ENCODE measurements at places on chromosomes 6 and 20.

GRCh38 chr6:121630716-121631115 lies 195.3 kb downstream of the GJA1 start:
- DNase-seq, result no peak

- no peak for DNase-seq
Measured at GRCh38 chr20:56439771-56440291, 27.8 kb downstream of the CASS4 start.

DNA sequence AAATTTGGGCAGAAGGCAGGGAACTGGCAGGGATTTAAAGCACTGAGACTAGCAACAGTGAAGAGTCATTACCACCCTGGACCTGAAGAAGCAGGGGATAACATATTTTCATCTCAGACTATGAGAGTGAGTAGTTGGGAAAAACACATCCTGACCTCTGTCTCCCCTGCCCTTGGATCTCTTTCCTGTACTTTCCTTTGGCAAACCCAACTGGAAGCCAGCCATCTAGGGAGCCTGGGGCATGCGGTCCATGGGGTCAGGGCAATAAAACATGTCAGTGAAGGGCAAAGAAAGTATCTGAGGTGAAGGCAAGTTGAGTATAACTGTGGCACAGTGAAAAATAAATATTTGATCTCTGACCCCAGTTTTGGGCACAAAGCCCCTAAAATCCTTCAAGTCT lies 698.2 kb downstream of the DOK5 start:
- DNase-seq, result no peak

GRCh38 chr6:167711768-167712730 lies 114.7 kb upstream of the AFDN start:
- no peak for DNase-seq

GRCh38 chr6:38933426-38933825 lies 115.2 kb upstream of the GLP1R start:
- DNase-seq, result no peak

- no peak for DNase-seq
Measured at GRCh38 chr6:35410131-35410530, 42.0 kb upstream of the FANCE start.

- DNase-seq, result no peak
Measured at GRCh38 chr6:26122005-26122388, 34.8 kb downstream of the HFE start.

DNA sequence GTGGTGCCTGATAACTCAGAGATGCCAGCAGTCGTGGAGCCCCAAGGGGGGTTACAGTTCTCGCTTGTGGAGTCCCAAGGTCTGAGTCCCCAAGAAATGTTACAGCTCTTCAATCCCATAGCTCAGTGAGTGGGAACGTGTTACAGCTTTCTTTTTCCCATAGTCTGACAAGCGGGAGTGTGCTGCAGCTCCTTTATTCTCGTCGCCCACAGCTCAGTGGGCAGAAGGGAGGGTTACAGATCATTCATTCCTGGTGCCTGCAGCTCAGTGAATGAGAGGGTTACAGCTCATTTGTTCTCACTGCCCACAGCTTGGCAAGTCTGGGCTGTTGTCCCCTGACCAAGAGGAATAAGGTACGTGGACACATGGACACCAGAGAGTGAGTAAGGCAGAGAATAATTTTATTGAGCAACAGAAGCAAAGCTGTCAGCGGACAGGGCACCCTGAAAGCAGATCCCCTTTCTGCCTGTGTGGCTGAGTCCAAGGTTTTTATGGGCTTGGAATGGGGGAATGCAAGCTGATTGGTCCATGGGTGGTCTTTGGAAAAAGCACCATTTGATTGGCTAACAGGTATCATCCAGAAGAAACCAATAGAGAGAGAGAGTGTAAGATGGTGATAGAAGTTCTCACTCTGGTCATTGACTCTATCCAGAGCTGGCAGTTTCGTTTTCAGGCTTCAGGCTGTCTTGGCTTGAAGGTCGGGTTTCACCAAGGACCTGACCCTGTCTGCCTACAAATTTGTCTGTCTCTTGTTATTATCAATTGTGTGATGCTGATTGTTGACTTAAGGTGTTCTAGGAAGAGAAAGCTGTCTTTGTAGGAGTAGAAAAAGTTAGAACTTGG lies 16.4 kb downstream of the RNF217 start:
- DNase-seq, result no peak

GRCh38 chr20:17334932-17335331 lies 108.1 kb downstream of the PCSK2 start:
- no peak for DNase-seq

DNA sequence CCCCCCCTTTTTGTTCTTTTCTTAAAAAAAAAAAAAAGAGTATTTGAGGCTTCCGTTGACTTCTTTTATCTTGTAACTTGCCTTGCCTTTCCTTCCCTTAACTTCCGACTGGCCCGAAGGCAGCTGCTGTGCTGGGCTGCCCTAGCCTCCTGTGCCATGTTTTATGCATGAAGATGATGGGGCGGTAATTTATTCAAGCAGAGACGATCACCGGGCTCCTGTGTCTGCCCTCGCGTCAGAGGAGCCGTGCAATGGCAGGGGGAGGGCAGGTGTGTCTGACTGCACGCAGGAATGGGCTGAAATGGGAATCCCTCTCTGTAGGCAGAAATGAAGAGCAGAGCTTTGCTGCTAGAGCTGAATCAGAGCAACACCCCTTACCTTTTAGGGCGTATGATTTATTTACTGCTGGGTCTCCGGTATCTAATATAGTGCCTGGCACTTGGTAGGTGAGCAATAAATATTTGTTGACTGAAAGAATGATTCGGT lies 106.3 kb upstream of the RIPOR2 start:
- DNase-seq, result no peak

GRCh38 chr6:2725364-2725988 lies 25.2 kb downstream of the MYLK4 start:
- no peak for DNase-seq

GRCh38 chr20:44711237-44711636 lies 3.9 kb upstream of the CCN5 start:
- DNase-seq, result no peak

DNA sequence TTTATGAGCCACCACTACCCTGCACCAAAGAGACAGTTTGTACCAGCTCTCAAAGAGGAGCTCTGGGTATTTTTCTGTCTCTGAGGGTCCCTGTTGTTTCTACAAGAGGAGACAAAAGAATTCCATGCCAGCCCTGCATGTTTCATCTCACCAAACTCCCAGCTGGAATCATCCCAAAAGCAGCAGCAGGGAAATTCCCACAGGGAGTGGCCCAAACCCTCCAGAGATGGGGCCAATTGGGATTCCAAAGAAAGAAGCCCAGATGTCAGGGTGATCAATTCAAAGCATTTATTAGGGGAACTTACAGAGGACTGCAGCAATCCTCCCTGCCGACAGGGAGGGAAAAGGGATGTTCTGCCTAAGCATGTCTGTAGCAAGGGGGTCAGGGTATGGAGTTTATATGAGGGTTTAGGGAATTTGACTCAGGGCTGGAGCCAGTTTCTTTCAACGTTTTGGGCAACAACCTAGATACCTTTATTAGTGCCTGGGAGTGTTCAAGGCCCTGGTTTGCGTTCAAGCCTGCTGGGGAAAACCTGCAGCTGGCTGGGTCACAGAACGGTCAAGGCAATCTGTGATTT lies 47.2 kb downstream of the MUC22 start:
- no peak for DNase-seq

- no peak for DNase-seq
Measured at GRCh38 chr20:58774667-58775263, 75.9 kb downstream of the GNAS-AS1 start.

DNA sequence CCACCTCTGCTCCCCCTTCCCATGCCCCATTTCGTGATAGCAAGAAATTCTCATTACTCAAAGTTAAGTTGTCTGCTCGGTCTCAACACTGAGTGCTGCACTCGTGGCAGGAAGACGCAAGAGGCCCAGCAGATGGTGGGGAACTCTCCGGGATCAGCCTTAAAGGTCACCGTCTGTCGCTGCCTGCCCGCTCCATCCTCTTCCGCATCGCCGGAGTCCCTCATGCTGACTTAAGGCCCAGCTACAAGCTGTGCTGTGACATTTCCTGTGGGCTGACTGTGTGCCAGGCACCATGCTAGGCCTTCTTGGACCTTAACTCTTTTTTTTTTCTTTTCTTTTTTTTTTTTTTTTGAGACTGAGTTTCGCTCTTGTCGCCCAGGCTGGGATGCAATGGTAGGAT lies 17.8 kb downstream of the GRM4 start:
- no peak for DNase-seq

GRCh38 chr6:101011186-101011585 lies 130.1 kb upstream of the ASCC3 start:
- DNase-seq, result no peak

DNA sequence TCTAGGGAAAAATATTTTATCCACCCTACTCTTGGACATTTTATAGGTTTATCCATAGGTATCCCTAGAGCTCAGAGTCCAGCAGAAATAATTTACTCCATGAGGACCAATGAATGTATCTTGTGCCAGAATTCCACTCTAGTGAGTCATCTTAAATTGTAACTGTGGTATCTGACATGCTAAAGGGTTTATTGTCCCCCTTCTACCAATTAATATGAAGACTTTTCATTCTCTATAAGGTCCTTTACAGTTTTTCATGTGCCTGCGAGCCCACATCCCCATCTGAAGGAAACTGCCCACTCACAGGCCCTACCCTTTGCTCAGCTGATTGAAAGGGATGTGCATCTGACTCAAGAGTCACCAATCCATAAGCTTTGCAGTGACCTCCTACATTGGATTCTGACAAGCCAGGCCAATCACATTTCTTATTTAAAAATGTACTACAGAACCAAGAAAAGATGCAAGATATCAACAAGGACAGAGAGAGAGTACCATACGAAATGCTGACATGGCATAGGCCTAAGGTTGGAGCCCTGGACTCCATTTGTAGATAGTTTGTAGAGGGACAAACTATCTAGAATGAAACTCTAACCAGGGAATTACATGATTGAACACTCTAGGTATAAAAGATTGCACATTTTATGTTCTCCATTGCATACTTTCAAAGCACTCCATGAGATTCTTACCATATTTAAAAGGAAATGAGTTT lies 93.4 kb upstream of the DEFB112 start:
- no peak for DNase-seq

DNA sequence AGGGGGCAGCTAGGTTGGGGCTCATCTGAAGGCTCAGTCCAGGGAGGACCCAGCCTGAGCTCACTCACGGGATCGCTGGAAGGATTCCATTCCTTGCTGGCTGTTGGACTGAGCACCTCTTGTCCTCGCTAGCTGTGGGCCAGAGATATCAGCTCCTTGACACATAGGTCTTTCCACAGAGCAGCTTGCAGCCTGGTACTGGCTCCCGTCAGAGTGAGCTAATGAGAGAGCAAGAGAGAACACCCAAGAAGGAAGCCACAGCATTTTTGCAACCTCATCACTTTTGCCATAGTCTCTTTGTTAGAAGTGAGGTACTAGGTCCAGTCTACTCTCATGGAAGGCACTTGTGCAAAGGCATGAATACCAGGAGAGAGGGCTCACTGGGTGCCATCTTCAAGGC lies 179.9 kb downstream of the CDC5L start:
- no peak for DNase-seq

DNA sequence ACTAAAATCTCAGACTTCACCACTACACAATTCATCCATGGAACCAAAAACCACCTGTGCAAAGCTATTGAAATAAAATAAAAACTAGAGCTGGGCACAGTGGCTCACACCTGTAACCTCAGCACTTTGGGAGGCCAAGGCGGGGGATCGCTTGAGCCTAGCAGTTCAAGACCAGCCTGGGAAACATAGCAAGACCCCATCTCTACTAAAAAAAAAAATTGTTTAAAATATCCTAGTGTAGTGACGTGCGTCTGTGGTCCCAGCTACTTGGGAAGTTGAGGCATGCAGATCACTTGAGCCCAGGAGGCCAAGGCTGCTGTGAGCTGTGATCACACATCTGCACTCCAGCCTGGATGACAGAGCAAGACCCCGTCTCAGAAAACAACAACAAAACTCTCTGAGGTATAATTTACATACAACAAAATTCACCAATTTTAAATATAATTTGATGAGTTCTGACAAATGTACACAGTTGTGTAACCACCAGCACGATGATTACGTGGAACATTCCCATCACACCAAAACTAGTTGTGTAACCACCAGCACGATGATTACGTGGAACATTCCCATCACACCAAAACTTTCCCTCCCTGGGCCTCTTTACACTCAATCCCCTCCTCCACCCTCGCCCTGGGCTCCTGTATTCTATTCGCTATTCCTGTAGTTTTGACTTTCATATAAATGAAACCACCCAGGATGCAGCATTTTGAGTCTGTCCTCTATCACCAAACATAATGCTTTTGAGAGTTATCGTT lies 107.5 kb downstream of the TAF4 start:
- DNase-seq, result no peak

GRCh38 chr6:163200289-163200688 lies 214.2 kb upstream of the QKI start:
- no peak for DNase-seq

DNA sequence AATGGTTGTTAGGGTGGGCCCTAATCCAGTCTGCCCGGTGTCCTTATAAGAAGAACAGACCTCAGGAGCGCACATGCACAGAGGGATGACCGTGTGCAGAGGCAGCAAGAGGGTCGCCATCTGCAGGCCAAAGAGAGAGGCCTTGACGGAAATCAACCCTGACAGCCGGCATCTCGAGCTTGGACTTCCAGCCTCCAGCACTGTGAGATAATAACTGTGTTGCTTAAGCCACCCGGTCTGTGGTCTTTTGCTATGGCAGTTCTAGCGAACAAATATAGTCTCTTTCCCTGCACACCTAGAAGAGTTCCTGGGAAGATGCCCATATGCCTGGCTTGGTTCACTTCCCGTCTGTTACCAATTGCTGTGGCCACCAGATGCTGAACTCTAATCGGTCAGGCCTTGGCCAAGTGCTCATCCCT lies 35.3 kb upstream of the PTGIS start:
- no peak for DNase-seq

GRCh38 chr6:160030103-160030502 lies 61.2 kb downstream of the IGF2R start:
- DNase-seq, result no peak
